Activated T-helper 2 cell treated with anti-CD3 and anti-CD28 coated beads, Interferon-gamma antibody, Interleukin-2, Interleukin-4, amounts not matched to agents 10 μg/mL and 5 μg/mL and 100 μg/mL, durations not matched to agents 14 hours and 24 hours and 36 hours (primary cell): ENCODE measurements at places on chromosomes 6 and 20. TPM values are rescaled to one million over a fixed set of nuclear protein-coding genes. Genes with fewer than 3 reads are reported as not detected.

- no peak for DNase-seq
These were observed 48.8 kb upstream of the CDH22 start for GRCh38 chr20:46357030-46357514.

The SSTR4 gene
- total RNA-seq, result not detected in 2 replicates

GRCh38 chr6:133590814-133591213 is 298.1 kb upstream of the TCF21 start:
- DNase-seq, result no peak

The TTK gene
- 25.5 and 26.2 TPM in 2 replicates for total RNA-seq

- DNase-seq, result no peak
These were observed 428 bp downstream of the CCM2L start for GRCh38 chr20:32010666-32011065.

GRCh38 chr6:166613027-166613426 is 14.0 kb downstream of the RPS6KA2 start:
- no peak for DNase-seq

- DNase-seq, result no peak
These were observed 3.9 kb upstream of the OTOR start for GRCh38 chr20:16744178-16744807.

The TBX18 gene
- total RNA-seq, result not detected in 2 replicates
